SJSA1 (cell line): ENCODE measurements at places on chromosomes 4 and X. TPM values are rescaled to one million over a fixed set of nuclear protein-coding genes. Genes with fewer than 3 reads are reported as not detected.

GRCh38 chr4:8301851-8302730 is 32.5 kb downstream of the HTRA3 start:
- H3K4me1 ChIP-seq, result peaks cover 12% of the 10 kb centered on the region
- no peaks in the 10 kb centered on the region for H3K27me3 ChIP-seq
- H3K4me3 ChIP-seq, result no peak overlapping the region
- no peak overlapping the region for H3K27ac ChIP-seq
- H3K36me3 ChIP-seq, result no peaks in the 10 kb centered on the region
- DNase-seq, result no peak

GRCh38 chr4:54187148-54187547 is 41.9 kb upstream of the PDGFRA start:
- no peaks in the 10 kb centered on the region for H3K36me3 ChIP-seq
- H3K27ac ChIP-seq, result no peak overlapping the region
- H3K27me3 ChIP-seq, result no peaks in the 10 kb centered on the region
- DNase-seq, result no peak
- no peak overlapping the region for H3K4me3 ChIP-seq

- H3K4me1 ChIP-seq, result peaks cover 8% of the 10 kb centered on the region
- no peak for DNase-seq
- no peak overlapping the region for H3K4me3 ChIP-seq
- no peaks in the 10 kb centered on the region for H3K36me3 ChIP-seq
- no peak overlapping the region for H3K27ac ChIP-seq
Observed at GRCh38 chrX:154460326-154460725, 2.2 kb downstream of the PLXNA3 start.

Gene TCEAL6
- not detected in 2 replicates for total RNA-seq

Gene GAGE12H
- total RNA-seq, result not detected in 2 replicates

DNA sequence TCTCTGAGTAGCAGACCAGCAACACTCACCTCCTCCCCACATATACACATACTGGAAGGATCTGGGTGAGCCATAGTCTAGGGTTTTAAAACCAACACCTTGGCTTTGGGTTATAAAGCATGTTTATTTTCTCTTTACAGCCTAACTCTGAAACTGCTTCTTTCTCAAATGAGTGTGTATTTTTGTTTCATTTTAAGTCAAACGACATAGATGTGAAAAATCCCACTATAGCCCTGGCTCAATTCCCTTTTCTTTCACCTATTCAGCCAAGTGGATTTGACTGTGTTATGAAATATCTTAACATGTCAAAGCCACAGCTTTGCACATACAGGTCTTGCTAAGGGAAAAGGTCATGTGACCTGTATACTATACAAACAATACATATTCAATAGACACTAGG is 13.8 kb downstream of the NEXMIF start:
- no peaks in the 10 kb centered on the region for H3K27me3 ChIP-seq
- H3K27ac ChIP-seq, result no peak overlapping the region
- no peaks in the 10 kb centered on the region for H3K4me1 ChIP-seq
- no peaks in the 10 kb centered on the region for H3K36me3 ChIP-seq
- no peak for DNase-seq
